ENCODE measurements at places on chromosomes 11 and 22.

DNA sequence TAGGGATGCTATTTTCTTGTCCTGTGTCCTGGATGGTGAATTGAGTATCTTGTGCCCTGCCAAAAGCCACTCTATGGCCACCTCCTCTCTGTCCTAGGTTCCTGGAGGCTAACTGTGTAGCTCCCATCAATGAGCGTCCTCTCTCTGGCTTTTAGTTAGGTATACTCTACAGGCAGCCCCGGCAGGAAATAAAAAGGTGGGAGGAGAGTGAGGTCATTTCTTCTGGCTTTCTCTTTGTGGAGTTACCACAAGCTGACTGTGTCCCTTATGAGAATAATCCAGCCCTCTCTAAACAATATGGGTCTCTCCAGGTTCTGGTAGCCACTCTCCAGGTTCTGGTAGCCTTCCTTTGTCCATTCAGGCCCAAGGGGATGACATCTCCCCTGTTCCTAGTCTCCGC, 11.7 kb upstream of the ASPHD2 start:
- DNase-seq, result no peak

DNA sequence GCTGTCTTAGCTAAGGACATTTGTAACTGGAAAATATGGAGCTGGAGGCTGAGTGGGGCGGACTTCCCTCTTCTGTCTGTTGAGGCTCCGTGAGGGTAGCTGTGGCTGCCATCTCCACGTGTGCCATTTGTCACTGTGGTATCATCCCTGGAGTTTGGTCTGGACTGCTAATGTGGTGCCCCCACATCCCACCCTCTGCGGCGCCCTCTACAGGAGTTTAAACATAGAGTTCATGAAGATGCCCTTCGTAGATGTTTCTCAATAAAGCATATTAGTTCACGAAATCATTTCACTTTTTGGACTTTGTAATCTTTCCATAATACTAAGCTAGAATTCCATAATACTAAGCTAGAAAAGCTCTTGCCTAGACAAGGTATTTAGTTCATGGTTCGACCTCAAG, 52.4 kb downstream of the TECTA start:
- DNase-seq, result no peak

DNA sequence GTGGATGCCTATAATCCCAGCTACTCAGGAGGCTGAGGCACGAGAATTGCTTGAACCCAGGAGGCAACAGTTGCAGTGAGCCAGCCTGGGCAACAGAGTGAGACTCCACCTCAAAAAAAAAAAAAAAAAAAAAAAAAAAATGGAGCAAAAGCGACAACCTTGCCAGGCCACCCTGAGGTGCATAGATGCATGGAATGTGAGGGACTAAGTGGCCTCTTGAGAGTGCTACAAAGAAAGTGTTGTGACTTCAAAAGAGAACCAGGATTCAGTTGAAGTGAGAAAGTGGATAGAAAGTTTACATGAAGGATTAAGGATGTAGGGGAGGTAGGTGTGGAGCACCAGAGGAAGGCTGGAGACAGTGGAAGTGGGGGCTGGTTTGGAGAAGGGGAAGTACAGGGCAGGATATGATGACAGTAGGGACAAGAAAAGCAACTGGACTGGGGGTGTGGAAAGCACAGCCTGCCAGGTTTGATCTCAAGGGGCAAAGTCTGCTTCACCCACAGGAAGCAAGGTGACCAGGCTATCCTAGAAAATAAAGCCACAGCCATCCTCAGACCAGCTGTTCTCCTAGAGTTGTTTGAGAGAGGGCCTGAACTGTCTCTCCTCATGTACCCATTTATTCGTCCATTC, 36.0 kb upstream of the OLFML1 start:
- peak; percentile 49 for DNase-seq

DNA sequence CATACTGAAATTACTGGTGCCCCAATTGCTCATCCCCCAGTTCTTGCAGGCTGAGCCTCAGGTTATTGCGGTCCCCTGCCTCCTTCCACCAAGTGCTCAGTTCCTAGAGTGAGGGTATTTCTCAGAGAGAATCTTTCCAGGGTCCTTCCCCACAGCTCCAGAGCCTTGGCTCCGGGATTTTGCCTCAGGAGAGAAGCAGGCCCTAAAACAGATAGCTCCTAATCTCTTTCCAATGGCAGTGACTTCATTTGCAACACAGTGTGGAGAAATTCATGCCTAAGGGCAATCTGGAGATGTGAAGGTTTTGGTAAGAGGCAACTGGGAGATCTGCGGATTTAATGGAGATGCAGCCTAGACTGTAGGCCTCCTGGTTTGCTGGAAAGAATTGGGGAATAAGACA, 2.9 kb downstream of the NF2 start:
- no peak for DNase-seq

DNA sequence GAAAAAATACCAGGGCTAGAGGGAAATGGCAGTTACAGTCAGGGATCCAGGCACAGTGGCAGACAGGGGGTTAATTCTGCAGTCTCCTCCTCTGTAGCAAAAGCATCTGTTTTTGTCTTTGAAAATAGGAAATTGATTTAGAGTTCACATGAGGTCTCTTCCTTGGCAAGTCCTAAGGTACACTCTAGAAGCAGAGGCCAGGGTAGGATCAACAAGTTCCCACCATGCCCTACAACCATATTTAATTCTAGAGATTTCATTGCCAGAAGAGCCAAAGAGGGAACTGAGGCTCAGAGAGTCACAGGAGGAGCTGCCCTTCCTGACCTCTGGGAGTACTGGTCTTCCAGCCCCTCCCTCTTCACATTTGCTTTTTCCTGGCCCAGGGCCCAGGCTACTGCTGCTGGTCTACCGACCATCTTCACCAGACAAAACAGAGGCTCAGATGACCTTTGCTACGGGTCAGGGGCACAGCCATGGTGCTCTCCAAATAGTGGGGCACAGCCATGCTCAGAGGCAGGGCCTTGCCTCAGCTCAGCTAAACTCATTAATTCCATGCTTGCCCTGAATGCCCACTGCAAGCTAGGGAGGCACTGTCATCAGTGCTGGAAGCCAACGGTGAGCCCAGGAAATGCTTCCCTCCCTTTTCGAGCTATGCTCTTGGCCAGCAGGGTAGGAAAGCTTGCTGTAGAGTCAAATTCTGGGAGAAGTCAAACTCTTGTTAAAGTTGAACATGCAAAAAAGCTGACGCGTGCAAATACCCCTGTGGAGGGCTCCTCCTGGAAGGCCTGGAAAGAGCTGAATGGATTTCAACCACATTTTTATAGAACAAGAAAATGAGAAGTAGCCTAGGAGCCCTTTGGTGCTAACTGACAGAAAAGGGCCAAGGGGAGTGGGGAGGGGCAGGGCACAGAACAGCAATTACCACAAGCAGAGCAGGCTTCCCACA, 11.7 kb upstream of the CHRM4 start:
- no peak for DNase-seq

GRCh38 chr11:66285250-66285947, 3.5 kb downstream of the YIF1A start:
- DNase-seq, result no peak

DNA sequence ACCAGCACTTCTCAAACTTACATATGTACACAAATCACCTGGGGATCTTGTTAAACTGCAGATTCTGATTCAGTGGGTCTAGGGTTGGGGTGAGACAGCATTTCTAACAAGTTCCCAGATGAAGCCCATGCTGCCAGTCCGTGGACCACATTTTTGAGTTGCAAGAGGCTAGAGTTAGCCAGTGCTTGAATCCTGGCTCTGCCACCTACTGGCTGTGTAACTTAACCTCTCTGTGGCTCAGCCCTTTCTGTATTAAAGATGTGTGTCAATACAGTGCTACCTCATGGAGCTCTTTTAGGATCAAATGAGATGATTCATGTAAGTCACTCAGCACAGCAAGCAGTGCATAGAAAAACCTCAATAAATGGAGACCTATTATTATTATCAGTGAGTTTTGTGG, 90.2 kb upstream of the ISX start:
- DNase-seq, result no peak

- DNase-seq, result peak; percentile 4
These were observed 33.0 kb downstream of the CHID1 start for GRCh38 chr11:877565-877964.

- DNase-seq, result peak; percentile 66
These were observed at the start of gene RASGRP2 for GRCh38 chr11:64743591-64744543. TSS of gene RASGRP2 (minus strand) at chr11:64744142. CDS start at chr11:64742866, 1,276 bp downstream.

DNA sequence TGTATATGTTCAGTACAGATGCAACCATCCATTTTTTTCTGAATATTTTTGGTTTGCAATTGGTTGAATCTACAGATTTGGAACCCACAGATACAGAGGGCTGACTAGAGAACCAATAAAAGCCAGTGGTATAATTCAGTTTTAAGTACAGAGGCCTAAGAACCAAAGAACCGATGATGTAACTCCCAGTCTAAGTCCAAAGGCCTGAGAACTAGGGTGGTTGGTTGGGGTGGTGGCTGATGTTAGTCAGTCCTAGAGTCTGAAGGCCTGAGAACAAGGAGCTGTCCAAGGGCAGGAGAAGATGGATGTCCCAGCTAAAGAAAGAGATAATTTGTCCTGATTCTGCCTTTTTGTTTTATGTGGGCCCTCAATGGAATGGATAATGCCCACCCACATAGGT, 48.7 kb upstream of the LIN7C start:
- DNase-seq, result no peak

DNA sequence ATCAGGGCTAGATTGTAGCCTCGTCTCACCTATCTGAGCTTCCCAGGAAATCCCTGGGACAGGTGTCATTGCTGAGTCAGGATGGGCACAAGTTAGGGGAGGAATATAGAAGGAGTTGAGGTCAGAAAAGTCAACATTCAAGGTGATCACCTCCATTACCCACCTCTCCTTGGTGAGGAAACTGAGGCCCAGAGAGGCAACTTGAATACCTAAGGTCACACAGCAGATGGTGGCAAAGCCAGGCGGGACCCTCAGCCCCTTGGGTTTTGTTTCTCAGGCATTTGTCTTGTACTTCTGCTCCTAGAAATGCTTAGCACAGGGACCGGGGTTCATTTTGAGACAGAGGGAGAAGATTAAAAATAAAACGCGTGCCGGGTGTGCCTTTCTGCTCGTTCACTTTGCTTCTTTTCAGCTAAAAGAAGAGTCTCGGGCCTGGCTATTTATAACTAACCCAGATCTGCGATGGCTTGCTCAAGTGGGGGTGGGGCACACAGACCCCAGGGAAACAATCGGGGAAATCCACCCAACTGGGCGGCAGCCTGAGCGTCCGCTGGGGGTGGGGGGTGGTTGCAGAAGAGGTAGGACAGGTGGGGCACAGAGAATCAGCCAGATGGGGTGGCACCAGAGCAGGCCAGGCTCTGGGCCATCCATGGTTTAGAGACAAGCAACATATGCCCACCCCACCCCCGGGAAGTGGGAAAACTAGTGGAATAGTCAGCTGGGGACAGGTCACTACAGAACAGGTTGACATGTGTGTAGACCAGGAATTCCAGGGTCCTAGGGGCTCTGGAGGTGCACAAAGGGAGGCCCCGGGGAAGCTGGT, 3.9 kb upstream of the GNAZ start:
- DNase-seq, result no peak

Measured in inflammatory macrophage treated with lipopolysaccharide for 4 hours (primary cell).